ENCODE measurements at places on chromosomes 3 and 15.

GRCh38 chr3:176696816-176697215 is 500.5 kb downstream of the TBL1XR1 start:
- no peak for DNase-seq

GRCh38 chr3:23751212-23751723 is 54.5 kb upstream of the UBE2E1 start:
- DNase-seq = no peak

DNA sequence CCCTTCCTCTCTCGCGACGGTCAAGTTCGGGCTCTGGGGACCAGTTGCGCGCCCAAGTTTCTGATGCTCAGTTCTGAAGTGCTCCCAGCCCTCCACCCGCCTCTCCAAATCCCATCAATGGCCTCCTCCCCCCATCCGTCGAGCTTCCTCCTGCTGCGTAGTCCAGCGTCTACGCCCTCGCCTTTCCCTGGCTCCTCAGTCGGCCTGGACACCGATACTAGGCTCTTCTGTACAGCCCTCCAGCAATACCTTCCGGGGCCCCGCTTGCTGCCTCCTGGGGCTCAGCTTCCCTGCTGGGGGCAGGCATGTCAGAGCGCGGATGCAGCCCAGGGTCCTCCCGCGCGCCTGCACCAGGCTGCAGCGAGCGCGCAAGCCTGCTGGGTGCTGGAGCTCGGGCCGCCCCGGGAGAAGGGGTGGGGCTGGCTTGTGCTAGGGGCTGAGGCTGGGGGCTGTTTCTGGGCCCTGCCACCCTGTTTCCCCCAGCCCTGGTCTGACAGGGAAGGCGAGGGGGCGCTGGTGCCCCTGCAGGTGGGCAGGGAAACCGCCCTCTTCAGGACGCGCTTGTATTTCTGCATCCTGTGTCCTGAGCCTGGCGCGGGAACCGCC is 353.3 kb upstream of the SUCLG2 start:
- DNase-seq = peak; percentile 0

DNA sequence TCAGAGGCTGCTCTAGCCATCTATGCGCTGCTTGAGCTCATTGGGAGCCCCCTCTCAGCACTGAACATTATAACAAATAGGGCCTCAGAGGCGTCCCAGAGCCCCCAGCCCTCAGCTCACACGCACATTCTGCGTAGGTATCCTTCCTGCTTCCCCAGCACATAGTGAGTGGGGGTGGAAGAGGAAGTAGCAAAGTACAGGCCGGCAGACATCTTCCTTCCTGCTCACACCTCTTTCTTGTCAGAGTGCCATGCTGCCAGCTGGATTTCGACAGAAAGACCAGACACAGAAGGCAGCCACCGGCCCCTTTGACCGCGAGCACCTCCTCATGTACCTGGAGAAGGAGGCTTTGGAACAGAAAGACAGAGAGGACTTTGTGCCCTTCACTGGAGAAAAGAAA is 16.6 kb downstream of the TMOD2 start:
- DNase-seq = no peak

GRCh38 chr3:115630850-115631249 is 7.5 kb downstream of the GAP43 start:
- DNase-seq = no peak

DNA sequence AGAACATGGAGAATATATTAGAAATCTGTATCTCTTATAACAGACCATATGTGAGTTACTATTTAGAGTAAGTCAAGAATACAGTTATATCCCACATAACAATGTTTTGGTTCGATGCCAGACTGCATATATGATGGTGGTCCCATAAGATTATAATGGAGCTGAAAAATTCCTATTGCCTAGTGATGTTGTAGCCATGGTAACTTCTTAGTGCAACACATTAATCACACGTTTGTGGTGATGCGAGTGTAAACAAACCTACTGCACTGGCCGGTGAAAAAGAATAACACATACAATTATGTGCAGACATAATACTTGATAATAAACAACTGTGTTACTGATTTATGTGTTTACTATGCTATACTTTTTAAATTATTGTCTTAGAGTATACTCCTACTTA is 69.8 kb upstream of the MNS1 start:
- no peak for DNase-seq

- DNase-seq = peak; percentile 76
These were observed 38.0 kb downstream of the SHC4 start for GRCh38 chr15:48925714-48926223.

- no peak for DNase-seq
These were observed 59.0 kb upstream of the MINAR1 start for GRCh38 chr15:79373113-79373512.

- no peak for DNase-seq
These were observed 29.1 kb upstream of the MANF start for GRCh38 chr3:51355891-51356578.

DNA sequence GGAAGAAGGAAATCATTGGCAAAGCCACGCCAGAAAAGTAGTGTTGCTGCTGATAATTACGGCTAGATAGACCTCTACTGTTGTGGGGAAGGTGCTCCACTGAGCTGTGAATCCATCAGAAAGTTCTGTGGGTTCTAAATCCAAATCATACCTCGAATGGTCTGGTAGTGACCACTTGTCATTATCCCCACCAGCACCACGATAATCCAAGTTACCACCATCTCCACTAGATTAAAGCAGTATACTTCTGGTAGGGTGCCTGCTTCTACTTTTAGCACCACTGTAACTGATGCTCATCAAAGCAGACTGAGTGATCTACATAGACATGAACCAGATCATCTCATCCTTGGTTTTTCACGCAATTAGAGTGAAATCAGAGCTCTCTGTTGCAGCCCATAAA is 185.5 kb downstream of the FMN1 start:
- no peak for DNase-seq

- DNase-seq = no peak
These were observed 18.8 kb downstream of the ASTE1 start for GRCh38 chr3:131007782-131008181.

DNA sequence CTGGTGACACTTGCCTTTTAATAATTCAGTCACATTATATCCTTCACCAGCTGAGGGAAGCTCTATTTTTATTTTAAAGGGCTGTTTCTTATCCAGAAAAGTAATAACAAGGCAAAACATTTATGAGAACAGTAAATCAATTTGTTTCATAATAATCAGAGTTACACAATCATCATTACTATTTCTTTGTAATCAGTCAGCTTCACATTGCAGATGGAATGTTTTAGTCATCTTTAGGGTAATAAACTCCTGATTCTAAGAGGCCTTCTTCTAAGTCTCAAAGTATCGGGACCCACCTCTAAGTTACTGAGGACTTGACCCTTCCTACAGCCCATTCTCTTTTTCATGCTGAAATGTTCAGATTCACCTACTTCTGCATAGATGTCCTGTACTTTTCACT is 298.3 kb upstream of the TGFBR2 start:
- DNase-seq = no peak

DNA sequence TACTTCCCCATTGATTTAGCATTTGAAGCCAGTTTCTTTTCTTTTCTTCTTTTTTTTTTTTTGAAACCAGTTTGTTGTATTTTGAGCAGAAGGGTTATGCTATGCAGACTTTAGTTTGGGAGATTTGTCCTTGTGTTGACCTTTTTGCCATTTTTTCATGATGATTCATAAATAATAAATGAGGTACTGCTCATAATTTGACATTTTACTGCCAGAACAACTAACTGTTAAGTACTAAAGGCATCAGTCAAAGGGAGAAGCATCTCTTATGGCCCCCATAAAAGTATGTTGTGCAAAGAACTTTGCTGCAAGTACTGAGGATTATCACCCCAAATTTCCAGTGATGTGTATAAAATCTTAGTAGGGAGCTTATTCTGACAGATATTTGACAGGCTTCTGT is 1.7 kb upstream of the GPR87 start:
- DNase-seq = no peak

DNA sequence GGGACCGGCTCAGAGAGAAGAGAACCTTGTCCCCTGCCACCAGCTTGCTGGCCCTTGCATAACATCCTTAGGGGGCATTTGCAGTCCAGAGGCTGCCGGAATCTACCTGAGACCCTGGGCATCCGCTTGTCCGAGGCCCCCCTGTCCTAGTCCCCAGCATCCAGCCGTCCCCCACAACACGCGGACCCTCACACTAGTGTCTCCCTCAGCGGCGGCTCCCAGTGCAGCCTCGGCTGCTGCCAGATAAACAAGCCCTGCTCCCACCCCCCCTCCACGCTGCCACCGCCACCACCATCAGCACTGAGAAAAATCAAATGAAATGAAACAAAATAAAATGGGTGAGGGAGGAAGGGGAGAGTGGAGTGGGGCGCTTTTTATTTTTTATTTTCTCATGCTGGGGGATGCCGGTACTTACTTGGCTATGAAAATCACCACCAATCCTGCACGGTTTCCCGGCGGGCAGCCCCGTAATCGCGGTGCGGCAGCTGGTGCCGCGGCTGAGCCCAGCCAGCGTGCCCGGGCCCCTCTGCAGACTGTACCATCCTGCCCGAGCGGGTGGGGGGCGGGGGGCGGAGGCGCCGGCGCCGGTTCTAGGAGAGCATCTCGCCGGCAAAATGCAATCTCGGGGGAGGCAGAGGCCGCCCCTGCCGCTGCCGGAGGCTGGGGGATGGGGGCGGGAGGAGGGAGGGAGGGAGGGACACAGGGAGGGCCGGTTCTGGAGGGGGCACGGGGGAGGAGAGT is at the start of gene ATP2B2:
TSS of gene ATP2B2 (minus strand) at position 537 of the 741 bp plus-strand sequence. CDS start 56,043 bp downstream, outside the sequence.
- no peak for DNase-seq

- DNase-seq = no peak
These were observed 637.1 kb downstream of the MAGI1 start for GRCh38 chr3:65401359-65402305.

DNA sequence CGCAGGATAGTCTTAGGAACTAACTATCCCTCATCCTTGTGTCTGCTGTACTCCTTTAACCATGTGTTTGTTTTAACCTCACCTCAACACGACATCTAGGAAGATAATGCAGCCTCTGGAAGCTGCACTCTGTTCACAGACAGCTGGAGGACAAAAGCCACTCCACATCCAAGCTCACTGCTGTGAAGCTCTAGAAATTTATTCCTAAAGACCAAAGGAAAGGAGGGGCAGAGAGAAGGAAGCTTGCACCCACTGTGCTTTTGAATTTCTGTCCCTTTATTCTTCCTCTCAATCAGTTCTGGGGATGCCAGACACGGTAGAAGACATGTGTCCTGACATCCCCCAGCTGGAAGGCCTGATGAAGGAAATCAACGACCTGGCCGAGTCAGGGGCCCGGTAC is 182.9 kb upstream of the CHRM5 start:
- DNase-seq = no peak

GRCh38 chr15:46088486-46089445 is 453.9 kb downstream of the SQOR start:
- DNase-seq = no peak

GRCh38 chr15:90557186-90558084 is 27.7 kb downstream of the CRTC3 start:
- DNase-seq = no peak

GRCh38 chr15:85792912-85793590 is 1.7 kb downstream of the KLHL25 start:
- DNase-seq = peak; percentile 68

DNA sequence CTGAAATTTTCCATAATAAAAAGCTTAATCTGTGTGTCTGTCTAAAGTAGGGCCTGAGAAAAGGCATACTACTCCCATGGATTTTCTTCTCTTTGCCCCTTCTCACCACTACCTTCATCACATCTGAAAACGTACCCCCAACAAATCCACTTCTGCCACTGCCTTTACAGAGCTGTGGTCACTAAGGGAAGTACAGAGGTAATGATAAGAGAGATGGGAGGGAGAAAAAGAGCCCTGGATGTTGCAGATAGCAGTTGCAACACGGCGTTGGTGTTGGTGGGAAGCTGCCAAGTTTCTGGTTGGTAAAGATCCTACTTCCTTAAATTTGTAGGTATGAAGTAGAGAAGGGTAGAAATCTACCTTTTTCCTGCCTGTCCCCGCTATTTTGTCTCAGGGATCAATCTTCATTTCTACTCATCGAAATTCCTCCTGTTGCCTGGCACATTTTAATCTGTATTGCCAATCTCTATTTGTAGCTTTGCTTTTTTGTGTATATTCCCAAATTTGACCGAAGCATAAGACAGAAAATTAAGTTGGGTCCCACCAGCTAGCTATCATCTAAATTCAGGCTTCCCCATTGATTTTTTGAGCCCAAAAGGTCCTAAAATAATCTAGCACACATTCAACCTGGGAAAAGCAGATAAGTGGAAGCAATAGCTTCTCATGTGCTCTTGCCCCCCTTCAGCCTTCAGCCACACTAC is 102.9 kb downstream of the TFDP2 start:
- no peak for DNase-seq

- no peak for DNase-seq
These were observed 4.6 kb downstream of the MYH15 start for GRCh38 chr3:108505811-108506210.

DNA sequence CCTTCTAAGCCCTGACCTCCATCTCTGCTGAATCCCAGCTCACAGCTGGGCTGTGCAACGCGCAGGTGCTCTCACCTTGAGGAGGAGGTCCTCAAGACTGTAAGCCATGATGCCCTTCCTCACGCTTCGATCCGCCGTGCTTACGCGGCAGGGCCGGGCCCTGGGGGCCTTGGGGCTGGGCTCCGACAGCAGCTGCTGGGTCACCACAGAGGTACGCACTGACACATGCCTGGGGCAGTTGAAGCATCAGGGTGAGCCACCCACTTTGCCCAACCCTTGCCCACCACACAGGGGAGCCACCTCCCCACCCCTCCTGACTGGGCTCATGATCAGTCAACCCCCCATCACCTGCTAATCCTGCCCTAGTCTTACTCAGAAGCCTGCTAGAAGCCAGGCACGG is 3.1 kb downstream of the CIDEC start:
- DNase-seq = no peak

DNA sequence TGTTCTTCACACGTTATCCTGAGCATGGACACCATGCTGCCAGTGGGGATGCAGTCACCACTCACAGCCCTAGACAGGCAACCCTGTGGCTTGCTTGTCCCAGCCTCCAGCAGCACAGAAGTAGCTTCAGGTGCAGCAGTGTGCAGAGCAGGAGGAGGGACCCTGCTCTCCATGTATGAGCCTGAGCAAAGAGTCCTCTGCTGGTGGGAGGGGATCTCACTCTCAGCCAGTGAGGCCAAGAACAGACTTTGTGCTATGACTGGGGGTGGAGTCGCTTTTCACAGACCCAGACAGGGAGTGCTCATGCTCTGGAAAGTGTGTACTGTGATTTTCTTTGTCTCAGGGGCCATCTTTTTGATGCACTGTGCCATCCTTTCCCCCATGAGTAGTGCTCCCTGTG is 66.1 kb upstream of the NDN start:
- no peak for DNase-seq

DNA sequence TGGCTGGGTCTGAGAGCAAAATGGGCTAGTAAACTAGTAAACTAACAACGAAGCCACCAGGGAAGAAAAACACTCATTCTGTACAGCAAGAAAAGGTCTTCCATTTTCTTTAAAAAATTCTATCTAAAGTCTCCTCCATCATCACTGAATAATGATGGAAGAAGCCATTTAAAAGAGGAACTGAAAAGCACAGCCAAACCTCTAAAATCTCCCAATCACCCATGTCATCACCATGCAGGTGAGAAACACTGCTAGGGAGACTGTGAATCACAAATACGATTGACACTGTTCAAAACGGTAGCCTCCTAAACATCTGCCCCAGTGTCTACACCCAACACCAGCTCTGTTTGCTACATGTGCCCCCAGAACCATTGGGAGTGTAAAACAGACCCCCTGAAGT is 140.4 kb downstream of the RORA start:
- no peak for DNase-seq
